ENCODE measurements at places on chromosomes 16 and 17. TPM values are rescaled to one million over a fixed set of nuclear protein-coding genes. Genes with fewer than 3 reads are reported as not detected.
A peak's percentile ranks its signal among the peaks of the same experiment; 100 is the strongest.

DNA sequence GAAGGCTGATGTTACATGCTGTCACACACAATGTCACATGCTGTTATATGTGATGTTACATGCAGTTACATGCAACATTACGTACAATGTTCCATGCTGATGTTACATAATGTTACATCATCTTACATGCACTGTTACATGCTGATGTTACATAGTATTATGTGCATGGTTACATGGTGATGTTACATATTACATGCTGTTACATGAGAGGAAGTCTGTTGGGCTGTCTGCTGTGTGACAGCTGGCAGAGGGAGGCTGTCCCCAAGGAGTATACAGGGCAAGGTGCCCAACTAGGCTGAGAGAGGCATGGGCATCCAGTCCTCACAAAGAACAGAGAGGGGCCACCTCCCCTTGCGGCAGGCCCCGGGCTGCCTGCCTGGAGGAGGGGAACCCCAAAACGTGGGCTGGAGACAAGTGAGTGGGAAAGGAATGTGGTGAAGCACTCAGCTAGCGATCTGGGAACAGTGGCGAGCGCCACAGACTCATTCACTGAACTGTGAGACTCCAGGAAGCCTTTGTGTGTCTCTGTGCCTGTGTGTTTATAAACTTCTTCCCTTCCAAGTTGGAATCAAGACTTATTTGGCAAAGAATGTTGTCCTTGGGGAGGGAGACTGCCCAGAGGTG lies 30.6 kb downstream of the TMEM92 start:
- no peak for DNase-seq

DNA sequence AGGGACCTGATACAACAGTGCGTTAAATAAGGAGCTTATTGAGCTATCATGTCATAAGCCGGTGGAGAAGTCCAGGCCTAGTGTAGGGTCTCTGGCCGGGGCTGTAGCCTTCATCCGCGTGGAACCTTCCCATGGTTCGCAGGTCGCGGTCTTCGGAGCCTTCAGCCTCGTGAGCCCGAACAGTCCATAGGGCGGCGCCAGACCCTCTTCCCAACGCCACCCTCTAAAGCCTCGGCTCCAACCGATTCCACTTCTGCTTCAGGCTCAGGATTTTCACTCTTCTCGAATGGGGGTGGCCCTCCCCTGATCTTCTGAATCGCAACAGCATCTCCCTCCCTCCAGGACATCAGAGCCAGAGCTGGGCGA lies 10.3 kb upstream of the BRCA1 start:
- DNase-seq, result no peak

DNA sequence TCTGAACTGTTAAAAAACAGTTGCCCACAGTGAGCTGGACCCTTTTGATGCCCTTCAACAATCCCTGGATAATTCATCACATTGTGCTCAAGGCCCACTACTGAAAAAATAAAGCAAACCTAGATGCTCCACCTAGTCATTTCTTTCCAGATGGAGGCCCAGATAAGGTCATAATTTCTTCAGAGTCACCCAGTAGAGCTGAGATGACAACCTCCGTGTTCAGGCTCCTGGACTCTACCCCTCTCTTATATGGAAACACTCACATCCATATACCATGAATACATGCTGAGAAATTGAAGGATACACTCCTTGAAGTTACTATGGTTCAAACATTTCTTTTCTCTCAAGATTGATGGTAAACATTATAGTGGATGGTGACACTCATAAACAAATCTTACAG lies 2.7 kb upstream of the ABCA3 start:
- no peak for DNase-seq

GRCh38 chr17:37830151-37830993 lies 85.5 kb upstream of the HNF1B start:
- no peak for DNase-seq

GRCh38 chr16:2425008-2425518 lies 4.2 kb upstream of the CCNF start:
- no peak for DNase-seq

- DNase-seq, result peak; percentile 50
Measured at GRCh38 chr16:80347900-80348299, 192.9 kb upstream of the DYNLRB2 start.

GRCh38 chr16:62597875-62598274 lies 561.6 kb upstream of the CDH8 start:
- DNase-seq, result no peak

- no peak for DNase-seq
Measured at GRCh38 chr16:4796982-4797804, 2.0 kb downstream of the SMIM22 start.

DNA sequence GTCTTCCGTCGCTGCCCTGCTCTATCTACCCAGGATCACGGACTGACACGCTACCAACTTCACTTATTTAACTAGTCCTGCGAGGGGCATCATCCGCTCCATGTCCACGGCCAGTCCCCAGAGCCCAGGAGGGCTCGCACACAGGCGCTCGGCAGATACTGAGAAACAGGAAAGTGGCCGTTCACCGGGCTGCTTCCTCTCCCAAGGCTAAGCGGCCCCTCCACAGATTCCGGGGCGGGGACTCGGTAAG lies 388 bp downstream of the OXLD1 start:
- DNase-seq, result no peak

The NPIPB6 gene
- 5.0 TPM for total RNA-seq

The TMEM100 gene
- 2.1 TPM for total RNA-seq

The MARCHF10 gene
- 0.60 TPM for total RNA-seq

The PRR35 gene
- total RNA-seq, result not detected

The HSD17B2 gene
- not detected for total RNA-seq

The NTN1 gene
- 4.0 TPM for total RNA-seq

The NPIPA7 gene
- total RNA-seq, result 29.2 TPM

Measured in dorsolateral prefrontal cortex (tissue), 122 donors.